ENCODE measurements at places on chromosomes 12 and 14. TPM values are rescaled to one million over a fixed set of nuclear protein-coding genes. Genes with fewer than 3 reads are reported as not detected.

- no peak for DNase-seq
Measured at GRCh38 chr12:51000245-51000644, 25.9 kb downstream of the SLC11A2 start.

DNA sequence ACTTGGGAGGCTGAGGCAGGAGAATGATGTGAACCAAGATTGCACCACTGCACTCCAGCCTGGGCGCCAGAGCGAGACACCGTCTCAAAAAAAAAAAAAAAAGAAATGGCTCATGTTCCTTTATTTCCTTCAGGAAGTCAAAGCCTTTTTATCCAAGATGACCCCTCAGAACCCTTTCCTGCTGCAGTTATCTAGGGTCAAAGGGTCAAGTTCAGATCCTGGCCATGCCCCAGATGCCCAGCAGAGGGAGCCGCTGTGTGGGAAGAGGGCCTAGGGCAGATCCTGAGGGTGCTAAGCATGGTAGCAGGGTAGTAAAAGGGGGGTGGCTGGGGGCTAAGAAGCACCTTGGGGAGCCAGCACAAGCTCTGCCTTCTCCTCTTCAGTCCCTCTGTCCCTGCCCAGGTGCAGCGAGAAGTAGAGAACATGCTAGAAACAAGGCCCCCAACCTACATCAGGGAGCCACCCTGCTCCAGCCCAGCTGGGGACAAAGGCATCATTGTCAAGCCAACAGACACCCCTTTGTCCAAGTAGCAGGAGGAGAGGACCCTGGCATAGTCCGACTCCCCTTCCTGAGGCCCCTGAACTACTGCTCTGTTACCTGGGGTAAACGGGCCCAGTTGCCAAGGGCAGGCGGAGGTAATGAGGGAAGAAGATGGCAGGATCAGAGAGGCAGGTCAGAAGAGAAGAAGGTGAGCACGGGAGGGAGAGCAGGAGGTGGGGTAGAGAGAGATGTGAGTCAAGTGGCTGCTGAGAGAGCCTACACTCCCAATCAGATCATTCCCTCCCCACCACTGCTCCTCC lies 6.5 kb downstream of the NFE2 start:
- DNase-seq: peak; percentile 69

GRCh38 chr14:28247491-28247890 lies 519.1 kb upstream of the FOXG1 start:
- no peak for DNase-seq

DNA sequence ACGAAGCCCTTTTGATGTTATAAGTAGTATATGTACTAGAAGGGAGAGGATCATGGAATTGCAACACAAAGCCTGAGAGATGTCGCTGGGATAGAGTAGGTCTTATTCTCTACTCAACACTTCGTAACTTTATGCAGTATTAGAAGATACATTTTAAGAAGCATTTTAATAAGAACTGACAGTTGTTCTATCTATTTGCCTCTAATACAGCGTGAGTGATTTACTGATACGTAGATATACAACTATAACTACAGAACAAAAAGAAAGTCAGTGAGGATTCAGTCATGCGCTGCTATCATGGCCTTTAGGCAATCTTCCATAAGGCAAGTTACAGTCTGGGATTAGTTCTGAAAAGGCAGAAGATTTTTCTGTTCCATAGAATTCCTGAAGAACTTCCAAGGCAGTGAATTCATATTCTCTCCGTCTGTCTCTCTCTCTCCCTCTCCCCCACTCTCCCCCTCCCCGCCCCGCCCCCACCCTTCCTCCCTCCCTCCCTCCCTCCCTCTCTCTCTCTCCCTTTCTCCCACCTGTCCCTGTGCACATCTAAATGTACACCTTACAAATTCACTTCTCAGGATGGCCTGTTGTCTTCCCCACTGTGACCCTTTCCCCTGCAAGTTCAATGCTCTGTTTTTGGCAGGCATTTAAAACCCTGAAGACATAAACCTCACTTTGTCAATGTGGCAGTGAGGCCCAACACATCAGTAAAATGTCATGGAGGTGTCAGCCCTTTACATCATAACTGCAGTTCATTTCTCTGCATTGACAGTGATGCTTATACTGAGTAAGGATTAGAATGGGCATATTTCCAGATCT lies 470.6 kb downstream of the EGLN3 start:
- DNase-seq: no peak

- no peak for DNase-seq
Measured at GRCh38 chr12:96521895-96522682, 32.7 kb downstream of the CFAP54 start.

- no peak for DNase-seq
Measured at GRCh38 chr12:130791629-130792028, 47.4 kb downstream of the STX2 start.

DNA sequence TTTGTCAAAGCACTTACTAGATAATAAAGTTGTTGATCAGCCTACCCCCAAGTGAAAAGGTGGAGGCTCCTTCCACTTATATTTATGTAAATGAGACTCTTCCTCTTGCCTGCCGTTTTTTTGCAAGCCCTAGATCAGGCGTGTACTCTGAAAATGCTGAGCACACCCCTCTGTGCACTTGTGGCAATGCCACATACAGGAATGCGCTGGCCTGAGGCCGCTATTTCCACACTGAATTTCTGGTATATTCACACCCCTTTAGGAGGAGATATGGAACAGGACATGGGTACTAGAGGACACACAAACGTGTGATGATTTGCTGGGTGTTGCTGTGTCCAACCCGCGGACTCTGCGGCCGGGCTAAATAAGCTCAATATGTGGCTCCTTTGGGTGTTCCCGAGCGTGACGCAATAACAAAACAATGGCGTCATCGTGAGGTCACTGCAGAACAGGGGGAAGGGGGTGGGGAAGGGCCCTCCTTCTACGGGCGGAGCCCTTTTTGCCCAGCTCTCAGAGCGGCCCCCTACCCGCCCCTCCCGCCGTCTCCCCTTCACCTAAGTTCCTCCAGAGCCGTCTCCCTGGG lies 554 bp upstream of the TSPAN31 start:
- peak; percentile 82 for DNase-seq

- DNase-seq: no peak
Measured at GRCh38 chr12:106974511-106974910, 12.4 kb downstream of the MTERF2 start.

- DNase-seq: no peak
Measured at GRCh38 chr12:15033641-15034040, 60.8 kb downstream of the PDE6H start.

DNA sequence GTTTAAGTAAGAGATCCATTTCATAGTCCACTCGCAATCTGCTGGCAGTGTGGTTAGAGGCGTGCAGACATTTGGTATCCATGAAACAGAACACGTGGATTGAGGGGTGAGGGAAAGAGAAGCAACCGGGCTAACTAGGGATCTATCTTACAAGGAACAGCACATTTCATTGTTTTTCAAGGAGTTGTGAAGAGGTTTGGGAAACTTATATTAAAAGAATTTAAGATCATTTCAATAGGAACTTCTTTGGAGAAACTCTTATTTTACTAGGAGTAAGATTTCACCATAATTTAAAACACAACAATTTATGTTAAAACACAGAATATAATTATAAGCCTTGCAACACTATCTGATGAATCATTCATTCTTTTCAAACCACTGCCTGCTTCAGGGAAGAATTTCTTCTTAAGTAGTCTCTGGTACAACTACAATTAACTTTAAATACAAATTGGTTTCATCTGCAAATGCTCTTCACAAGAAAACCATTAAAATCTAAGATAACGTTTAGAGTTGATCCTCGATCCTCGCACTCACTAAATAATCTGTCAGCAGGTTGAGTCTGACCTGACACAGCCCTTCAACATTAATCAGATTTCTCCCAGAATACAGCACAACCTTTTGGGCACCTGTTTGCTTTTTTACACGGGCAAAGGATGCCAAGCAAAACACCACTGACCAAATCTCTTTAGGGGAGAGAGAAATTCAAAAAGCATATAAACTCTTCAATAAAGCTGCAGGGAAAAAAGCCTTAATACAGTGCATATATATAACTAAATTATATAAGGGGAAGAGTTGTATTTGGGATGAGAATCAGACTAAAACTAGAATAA lies 27.3 kb downstream of the PPTC7 start:
- DNase-seq: no peak

CARMIL3 gene
- 0.08 TPM for total RNA-seq

PIK3C2G gene
- not detected for total RNA-seq

CABP1 gene
- total RNA-seq: 6.5 TPM

LRP1-AS gene
- not detected for total RNA-seq

COX14 gene
- total RNA-seq: 243 TPM

EXOC3L4 gene
- total RNA-seq: 0.38 TPM

ALDH1L2 gene
- total RNA-seq: 1.3 TPM

Measured in Right ventricle myocardium superior (tissue), 1 donor.